Stimulated activated CD4-positive, alpha-beta T cell treated with anti-CD3 and anti-CD28 coated beads, Interleukin-1b, Interleukin-23, amount 100 ng/mL, for 1 hour (primary cell): ENCODE measurements at places on chromosomes 2 and 18.

GRCh38 chr2:112880091-112880531 lies 30.9 kb upstream of the IL37 start:
- no peak for DNase-seq

- DNase-seq = no peak
Measured at GRCh38 chr2:224572338-224572737, 12.8 kb downstream of the CUL3 start.

- no peak for DNase-seq
Measured at GRCh38 chr2:88167740-88168139, 2.4 kb upstream of the THNSL2 start.

DNA sequence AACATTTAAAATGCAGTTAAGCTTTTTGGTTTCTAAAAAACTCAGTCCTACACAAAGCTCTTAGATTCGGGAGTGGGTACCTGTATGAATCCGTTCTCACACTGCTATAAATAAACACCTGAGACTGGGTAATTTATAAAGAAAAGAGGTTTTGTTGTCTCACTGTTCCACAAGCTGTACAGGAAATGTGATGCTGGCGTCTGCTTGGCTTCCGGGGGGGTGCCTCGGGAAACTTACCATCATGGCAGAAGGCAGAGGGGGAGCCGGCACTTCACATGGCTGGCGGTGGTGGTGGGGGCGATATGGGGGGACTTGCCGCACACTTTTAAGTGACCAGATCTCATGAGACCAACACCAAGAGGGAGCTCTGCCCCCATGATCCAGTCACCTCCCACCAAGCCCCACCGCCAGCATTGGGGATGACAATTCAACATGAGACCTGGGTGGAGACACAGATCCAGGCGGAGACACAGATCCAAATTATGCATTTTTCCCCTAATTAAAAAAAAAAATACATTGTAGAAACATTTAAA lies 222.5 kb downstream of the GBX2 start:
- DNase-seq = no peak

DNA sequence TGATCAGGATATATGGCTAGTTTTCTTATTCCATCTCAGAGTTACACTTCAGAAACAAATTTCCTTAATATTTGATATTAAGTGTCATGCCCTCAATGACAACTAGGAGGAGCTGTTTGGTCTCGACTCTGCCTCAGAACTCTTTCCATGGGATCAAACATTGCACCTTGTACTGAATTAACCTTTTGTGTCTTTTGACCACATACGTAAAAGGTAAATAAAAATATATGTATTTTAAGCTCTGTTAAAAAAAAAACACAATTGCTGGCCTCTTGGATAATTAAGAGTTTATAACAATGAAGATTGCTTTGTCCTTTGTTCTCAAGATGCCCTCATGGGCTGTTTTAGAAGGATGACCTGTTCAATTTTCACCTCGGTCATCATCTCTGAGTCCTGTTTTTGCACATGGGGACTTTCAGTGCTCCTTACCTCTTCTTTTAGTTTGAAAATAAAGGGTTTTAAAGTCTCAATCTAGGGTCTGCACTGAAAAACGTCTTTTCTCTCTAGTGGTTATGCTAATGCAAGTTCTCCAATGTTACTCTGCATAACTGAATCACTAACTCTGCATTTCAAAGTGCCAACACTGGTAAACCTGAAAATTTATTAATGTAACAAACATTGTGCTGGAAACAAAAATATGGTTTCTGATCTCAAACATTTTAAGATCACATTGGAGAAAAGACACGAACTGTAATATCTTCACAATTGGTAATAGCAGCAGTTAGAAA lies 18.8 kb upstream of the FN1 start:
- DNase-seq = no peak

- DNase-seq = no peak
Measured at GRCh38 chr18:11500153-11501122, 109.0 kb upstream of the SLC35G4 start.

DNA sequence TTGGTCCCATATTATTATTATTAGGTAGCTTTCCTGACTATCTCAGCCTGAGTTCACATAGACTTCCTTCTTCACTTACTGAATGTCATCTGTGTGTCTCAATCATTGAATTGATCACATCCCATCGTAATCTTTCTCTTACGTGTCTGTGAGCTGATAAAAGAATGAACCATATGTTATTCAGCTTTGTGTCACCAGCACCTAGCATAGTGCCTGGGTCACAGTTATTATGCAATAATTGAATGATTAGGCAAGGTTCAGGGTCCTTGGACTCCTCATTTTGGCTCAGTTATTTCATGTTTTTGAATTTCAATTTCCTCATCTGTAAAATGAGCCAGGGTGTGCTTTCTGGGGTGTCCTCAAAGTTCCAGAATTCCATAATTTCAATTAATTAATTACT lies 107.2 kb downstream of the ZEB2 start:
- DNase-seq = no peak

- no peak for DNase-seq
Measured at GRCh38 chr18:69495338-69495737, 94.7 kb downstream of the DOK6 start.

DNA sequence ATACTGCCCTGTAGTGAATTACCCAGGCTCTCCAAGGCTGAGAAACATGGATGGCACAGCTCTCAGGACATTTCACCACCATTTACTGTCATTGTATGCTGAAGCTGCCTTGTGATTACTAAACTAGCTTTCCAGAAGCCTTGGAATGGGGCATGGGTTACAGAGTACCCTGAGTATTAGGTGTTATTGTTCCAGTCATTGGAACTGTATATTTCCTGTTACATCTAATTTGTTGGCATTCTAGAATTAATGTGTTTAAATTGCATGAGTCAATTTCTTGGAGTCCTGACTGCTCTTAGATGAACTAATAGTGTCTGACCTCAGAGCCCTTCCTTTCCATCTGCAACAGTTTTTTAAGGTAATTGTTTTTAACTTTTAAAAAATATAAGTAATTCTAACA lies 9.0 kb downstream of the DGUOK start:
- DNase-seq = no peak

DNA sequence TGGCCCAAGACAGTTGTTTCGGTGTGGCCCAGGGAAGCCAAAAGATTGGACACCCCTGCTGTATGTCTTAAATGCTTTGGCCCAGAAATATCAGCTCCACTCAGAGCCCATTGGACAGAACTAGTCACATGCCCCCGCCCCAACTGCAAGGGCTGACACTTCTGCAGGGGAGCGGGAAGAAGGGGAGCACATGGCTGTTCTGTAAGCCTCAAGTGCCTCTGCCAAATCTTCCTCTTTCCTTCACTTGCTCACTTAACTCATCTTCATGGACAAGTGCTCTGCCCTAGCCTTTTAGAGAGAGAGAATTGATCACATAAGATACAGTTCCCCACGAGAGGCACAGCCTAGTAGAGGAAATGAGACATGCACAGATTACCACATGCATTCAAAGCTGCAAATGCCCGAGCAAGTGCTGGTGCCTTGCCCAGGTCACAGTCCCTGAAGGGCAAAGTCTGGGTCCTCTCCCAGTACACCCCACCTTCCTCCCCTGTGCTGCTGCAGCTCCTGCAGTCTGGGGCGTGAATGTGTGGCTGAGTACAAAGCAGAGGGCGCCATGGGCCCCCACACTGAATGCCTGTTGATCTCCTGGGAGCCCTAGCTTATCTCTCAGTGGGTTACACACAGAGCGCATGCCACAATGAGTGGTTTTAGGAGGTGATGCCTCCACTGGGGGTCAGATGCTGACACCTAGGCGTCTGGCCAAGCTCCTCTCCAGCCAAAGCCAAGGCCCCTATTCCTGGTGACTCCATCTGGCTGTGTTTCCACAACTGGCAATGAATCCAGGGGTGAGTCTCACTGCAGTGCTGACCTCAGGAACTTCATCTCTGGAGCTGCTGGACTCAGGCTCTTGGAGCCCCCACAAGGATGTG lies 135.3 kb downstream of the CTIF start:
- DNase-seq = no peak

DNA sequence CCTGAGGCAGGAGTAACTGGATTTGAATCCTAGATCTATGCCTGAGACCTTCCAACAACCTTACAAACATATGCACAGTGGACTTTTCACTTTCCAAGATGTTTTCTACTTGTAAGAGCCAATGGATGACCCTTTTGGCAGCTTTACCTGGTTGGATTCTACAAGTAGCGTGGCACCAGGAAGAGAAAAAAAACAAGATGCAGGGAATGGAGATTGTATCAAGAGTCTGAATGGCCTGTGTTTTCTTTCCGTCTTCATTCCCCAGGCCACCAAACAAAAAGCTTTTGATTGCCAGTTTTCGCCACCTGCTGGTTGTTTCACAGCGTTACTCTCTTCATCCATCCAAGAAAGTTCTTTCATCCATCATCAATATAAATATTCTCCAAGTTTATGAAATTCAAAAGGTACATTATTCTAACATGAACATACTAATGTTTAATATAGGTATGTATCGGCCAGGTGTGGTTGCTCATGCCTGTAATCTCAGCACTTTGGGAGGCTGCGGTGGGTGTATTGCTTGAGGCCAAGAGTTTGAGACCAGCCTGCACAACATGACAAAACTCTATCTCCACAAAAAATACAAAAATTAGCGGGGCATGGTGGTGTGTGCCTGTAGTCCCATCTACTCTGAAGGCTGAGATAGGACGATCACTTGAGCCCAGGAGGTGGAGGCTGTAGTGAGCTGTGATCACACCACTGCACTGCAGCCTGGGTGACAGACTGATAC lies 3.5 kb upstream of the BCL2 start:
- DNase-seq = peak; percentile 32
